Activated T-helper 1 cell treated with anti-CD3 and anti-CD28 coated beads, Interleukin-12 subunit alpha, Interleukin-12 subunit beta, Interleukin-2, Interleukin-4 antibody, amounts not matched to agents 30 ng/mL and 10 ng/mL and 1 ng/mL, durations not matched to agents 14 hours and 24 hours and 36 hours (primary cell): ENCODE measurements at places on chromosomes 16 and 17. TPM values are rescaled to one million over a fixed set of nuclear protein-coding genes. Genes with fewer than 3 reads are reported as not detected.

SLC25A19 gene
- total RNA-seq, result 119 and 126 TPM in 2 replicates

GRCh38 chr17:11935734-11936406 is 61.4 kb downstream of the ZNF18 start:
- no peaks in the 10 kb centered on the region for H3K36me3 ChIP-seq
- H3K27ac ChIP-seq, result no peak overlapping the region
- no peak overlapping the region for H3K4me3 ChIP-seq
- DNase-seq, result no peak

GRCh38 chr17:11205659-11206058 is 35.4 kb upstream of the SHISA6 start:
- no peaks in the 10 kb centered on the region for H3K27me3 ChIP-seq
- H3K4me1 ChIP-seq, result no peaks in the 10 kb centered on the region
- H3K36me3 ChIP-seq, result no peaks in the 10 kb centered on the region
- DNase-seq, result no peak

TP53TG3 gene
- not detected in 2 replicates for total RNA-seq

GRCh38 chr17:38864636-38865398 is 5.0 kb upstream of the LASP1 start:
- DNase-seq, result no peak
- H3K4me1 ChIP-seq, result peaks cover 23% of the 10 kb centered on the region
- no peak overlapping the region for H3K4me3 ChIP-seq

ZNF750 gene
- not detected in 2 replicates for total RNA-seq

GRCh38 chr17:42886283-42887176 is 14.1 kb upstream of the G6PC1 start:
- no peak for DNase-seq
- H3K4me1 ChIP-seq, result no peaks in the 10 kb centered on the region
- no peaks in the 10 kb centered on the region for H3K36me3 ChIP-seq
- H3K4me3 ChIP-seq, result no peak overlapping the region
- H3K27ac ChIP-seq, result no peak overlapping the region

DNA sequence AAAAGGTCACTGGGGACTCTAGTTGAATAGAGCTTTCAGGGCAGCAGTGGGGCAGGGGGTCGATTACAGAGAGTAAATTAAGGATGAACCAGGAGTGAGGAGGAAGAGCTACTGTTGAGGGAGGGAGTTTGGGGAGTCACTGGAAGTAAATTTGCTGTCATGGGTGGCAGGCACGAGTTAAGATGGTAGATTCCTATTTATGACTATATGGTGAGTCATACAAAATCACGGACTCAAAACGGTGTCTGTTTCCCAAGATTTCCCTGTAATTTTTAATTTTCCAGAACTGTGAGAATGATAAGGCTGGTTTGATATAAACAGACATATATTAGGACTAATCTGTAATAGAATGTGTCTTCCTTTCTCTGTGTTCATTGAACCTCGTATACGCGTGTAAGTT is 287.6 kb upstream of the GOT2 start:
- H3K4me1 ChIP-seq, result no peaks in the 10 kb centered on the region
- no peaks in the 10 kb centered on the region for H3K27me3 ChIP-seq
- H3K27ac ChIP-seq, result no peak overlapping the region
- H3K4me3 ChIP-seq, result no peak overlapping the region
- no peak for DNase-seq

DNA sequence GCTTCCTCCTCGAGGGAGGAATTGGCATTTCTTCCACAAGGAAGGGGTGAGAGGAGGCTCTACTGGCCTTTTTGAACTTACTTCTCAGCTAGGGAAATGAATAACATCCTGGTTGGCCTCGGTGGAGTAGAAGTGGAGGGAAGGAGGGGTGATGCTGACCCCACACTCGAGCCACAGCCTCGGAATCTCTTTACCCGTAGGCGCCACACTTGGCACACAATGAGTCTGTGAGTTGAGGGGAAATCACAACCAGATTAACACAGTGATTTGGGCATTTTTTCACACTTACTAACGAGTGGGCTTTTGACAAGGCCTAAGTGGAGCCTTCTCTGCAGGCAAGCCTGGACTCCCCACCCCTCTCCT is 47.3 kb upstream of the TBX2 start:
- H3K36me3 ChIP-seq, result no peaks in the 10 kb centered on the region
- no peak overlapping the region for H3K4me3 ChIP-seq
- no peaks in the 10 kb centered on the region for H3K27me3 ChIP-seq
- DNase-seq, result no peak
- H3K4me1 ChIP-seq, result no peaks in the 10 kb centered on the region

OVCA2 gene
- 43.9 and 44.0 TPM in 2 replicates for total RNA-seq

DNA sequence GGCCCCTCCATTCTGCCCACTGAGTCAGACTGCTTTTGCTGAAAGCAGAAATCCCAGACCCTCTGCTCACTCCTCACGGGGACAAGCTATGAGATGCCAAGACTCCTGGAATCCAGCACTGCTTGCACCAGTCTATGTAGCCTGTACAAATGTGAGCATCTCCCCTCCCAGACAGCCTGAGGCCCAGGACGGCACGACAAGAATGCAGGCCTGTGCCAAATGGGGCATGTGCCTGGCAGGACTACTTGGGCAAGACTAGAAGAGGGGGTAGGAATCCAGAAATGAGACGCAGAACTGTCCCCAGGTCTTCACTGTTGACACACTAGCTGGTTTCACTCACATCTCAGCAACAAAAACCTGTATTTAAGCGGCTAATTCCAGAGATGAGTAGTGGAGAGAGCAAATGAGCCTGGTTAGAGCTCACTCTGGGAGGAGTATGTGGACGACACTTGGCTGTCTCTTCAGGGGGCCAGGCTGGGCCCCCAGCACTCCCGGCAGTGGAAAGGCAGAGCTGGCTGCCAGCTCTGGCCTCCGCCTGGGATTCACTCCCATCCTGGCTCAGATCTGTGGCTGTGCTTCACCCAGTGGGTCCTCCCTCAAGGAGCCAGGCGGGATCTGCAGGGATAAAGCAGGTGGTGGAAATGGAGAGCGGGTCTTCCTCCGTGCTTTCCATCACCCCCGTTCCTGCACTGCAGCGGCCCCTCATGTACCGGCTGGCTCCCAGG is 2.9 kb upstream of the MYO1C start:
- H3K4me3 ChIP-seq, result no peak overlapping the region
- H3K36me3 ChIP-seq, result peaks cover under 1% of the 10 kb centered on the region
- H3K4me1 ChIP-seq, result peaks cover 10% of the 10 kb centered on the region

DNA sequence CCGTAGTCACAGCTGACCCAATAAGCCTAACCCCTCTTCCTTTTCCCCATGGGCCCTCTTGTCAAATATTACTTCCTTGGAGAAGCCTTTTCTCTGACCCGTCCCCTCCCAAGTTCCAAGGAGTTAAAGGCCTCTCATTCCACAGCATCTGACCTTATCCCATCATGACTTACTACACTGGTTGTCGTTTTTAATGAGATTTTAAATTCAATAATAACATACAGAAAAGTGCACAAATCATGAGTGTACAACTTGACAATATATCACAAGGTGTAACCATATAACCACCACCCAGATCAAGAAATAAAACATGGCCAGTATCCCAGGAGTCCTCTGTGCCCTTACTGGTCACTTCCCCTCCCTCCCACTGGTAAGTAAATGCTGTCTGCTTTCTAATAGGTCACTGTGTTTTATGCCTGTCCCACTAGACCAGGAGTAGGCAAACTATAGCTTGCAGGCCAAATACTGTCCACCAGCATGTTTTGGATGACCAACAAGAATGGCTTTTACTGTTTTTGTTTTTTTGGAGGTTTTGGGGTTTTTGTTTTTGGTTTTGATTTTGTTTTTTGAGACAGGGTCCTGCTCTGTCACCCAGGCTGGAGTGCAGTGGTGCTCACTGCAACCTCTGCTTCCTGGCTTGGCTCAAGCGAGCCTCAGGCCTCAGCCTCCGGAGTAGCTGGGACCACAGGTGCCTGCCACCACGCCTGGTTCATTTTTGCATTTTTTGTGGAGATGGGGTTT is 1.2 kb upstream of the FDXR start:
- peak overlapping the region; percentile 87 for H3K27ac ChIP-seq
- H3K4me1 ChIP-seq, result peaks cover 31% of the 10 kb centered on the region
- peaks cover 5% of the 10 kb centered on the region for H3K27me3 ChIP-seq
- peaks cover 12% of the 10 kb centered on the region for H3K36me3 ChIP-seq
- peak overlapping the region; percentile 89 for H3K4me3 ChIP-seq

ASB16 gene
- total RNA-seq, result 0.31 and 0.42 TPM in 2 replicates

DNA sequence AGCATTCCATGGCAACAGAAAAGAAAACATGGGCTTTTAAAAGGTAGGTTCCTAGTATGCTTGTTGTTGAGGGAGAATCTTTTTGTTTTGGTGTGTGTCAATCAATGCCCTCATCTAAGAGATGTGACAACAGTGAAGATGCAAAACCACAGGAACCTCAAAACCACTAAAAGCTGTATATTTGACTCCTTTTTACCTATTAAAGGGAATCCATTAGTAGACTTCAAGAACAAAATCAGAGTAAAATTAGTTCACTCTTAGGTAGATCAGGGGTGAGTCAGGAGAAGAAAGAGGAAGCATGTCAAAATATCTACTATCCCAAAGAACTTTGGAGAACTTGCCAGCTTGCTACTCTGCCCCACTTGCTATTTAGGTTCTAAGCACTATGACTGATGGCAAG is 89.1 kb downstream of the CDK5R1 start:
- H3K4me1 ChIP-seq, result peaks cover 9% of the 10 kb centered on the region
- H3K36me3 ChIP-seq, result no peaks in the 10 kb centered on the region
- no peak overlapping the region for H3K27ac ChIP-seq
- no peak overlapping the region for H3K4me3 ChIP-seq
- H3K27me3 ChIP-seq, result peaks cover 8% of the 10 kb centered on the region

GRCh38 chr17:14940108-14940937 is 324.8 kb downstream of the PMP22 start:
- H3K27me3 ChIP-seq, result no peaks in the 10 kb centered on the region
- H3K4me1 ChIP-seq, result no peaks in the 10 kb centered on the region
- H3K36me3 ChIP-seq, result no peaks in the 10 kb centered on the region
- no peak overlapping the region for H3K27ac ChIP-seq

GRCh38 chr17:45740553-45741330 is 43.4 kb upstream of the CRHR1 start:
- no peak overlapping the region for H3K4me3 ChIP-seq
- H3K36me3 ChIP-seq, result no peaks in the 10 kb centered on the region
- H3K27ac ChIP-seq, result peak overlapping the region; percentile 9
- H3K4me1 ChIP-seq, result no peaks in the 10 kb centered on the region
- DNase-seq, result no peak
- H3K27me3 ChIP-seq, result peaks cover 35% of the 10 kb centered on the region

GRCh38 chr17:42629411-42630009 is 20.0 kb downstream of the TUBG1 start:
- no peak overlapping the region for H3K4me3 ChIP-seq
- H3K36me3 ChIP-seq, result no peaks in the 10 kb centered on the region
- peaks cover 1% of the 10 kb centered on the region for H3K27me3 ChIP-seq
- no peak overlapping the region for H3K27ac ChIP-seq

PRSS27 gene
- 1.7 and 1.8 TPM in 2 replicates for total RNA-seq

CD79B gene
- 28.9 and 31.8 TPM in 2 replicates for total RNA-seq

DNA sequence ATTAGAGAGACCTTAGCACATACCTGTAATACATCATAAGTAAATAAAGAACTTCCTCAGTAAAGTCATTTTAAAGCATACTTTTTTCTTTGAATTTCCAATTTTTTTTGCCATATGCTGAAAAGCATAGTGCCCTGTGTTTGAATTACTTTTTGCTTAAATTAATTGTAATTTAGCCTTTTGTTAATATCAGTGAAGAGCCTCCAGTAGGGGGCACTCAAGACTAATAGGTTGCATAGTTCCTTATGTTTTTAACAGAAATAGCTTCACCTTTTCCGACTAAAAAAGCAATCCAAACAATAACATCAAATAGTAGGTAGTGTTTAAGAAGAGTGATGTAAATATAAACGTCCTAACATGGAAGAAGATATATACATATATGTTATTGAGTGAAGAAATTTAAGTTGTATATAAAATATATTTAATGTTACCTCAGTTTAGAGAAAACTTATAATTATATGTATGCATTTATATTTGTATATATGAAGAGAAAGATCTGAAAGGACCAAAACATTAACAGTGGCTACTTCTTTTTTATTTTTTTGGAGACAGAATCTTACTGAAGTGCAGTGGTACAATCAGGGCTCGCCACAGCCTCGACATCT is 18.6 kb downstream of the RAD51C start:
- H3K36me3 ChIP-seq, result peaks cover 32% of the 10 kb centered on the region
- no peak for DNase-seq
- no peak overlapping the region for H3K4me3 ChIP-seq
- H3K4me1 ChIP-seq, result peaks cover 18% of the 10 kb centered on the region
- no peaks in the 10 kb centered on the region for H3K27me3 ChIP-seq
- H3K27ac ChIP-seq, result no peak overlapping the region

ARL5C gene
- total RNA-seq, result not detected in 2 replicates

DNASE1L2 gene
- total RNA-seq, result 1.6 and 2.2 TPM in 2 replicates

TOM1L1 gene
- total RNA-seq, result 0.32 and 0.41 TPM in 2 replicates

DNA sequence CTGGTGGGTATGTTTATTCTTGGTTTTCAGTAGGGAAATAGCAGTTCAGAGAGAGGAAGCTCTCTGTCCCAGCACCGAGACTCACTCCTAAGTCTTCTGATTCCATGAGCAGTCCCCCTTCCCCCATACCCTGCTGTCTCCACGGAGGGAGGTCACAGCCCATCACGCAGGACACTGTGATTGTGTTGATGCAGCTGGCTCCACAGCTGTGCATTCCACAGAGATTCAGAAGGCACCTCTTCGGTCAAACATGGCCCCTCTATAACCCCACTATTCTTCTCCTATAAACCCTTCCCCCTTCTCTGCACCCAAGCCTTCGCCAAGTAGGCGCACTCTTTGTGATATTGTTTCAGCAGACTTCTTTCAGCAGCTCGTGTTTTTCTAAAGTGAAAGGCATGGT is 104.3 kb upstream of the HLF start:
- no peak overlapping the region for H3K27ac ChIP-seq
- H3K4me1 ChIP-seq, result peaks cover 5% of the 10 kb centered on the region
- no peaks in the 10 kb centered on the region for H3K36me3 ChIP-seq
- DNase-seq, result no peak
- peaks cover 3% of the 10 kb centered on the region for H3K27me3 ChIP-seq
- H3K4me3 ChIP-seq, result no peak overlapping the region

VTN gene
- total RNA-seq, result 0.31 and 0.34 TPM in 2 replicates

WFIKKN1 gene
- 0.34 and 0.44 TPM in 2 replicates for total RNA-seq

SLC13A2 gene
- not detected in 2 replicates for total RNA-seq

SLC52A1 gene
- 0.20 and 0.23 TPM in 2 replicates for total RNA-seq

MT1G gene
- 28.5 and 29.1 TPM in 2 replicates for total RNA-seq

C16orf74 gene
- total RNA-seq, result 0.17 TPM in 1 of 2 replicates, not detected in the other

DNA sequence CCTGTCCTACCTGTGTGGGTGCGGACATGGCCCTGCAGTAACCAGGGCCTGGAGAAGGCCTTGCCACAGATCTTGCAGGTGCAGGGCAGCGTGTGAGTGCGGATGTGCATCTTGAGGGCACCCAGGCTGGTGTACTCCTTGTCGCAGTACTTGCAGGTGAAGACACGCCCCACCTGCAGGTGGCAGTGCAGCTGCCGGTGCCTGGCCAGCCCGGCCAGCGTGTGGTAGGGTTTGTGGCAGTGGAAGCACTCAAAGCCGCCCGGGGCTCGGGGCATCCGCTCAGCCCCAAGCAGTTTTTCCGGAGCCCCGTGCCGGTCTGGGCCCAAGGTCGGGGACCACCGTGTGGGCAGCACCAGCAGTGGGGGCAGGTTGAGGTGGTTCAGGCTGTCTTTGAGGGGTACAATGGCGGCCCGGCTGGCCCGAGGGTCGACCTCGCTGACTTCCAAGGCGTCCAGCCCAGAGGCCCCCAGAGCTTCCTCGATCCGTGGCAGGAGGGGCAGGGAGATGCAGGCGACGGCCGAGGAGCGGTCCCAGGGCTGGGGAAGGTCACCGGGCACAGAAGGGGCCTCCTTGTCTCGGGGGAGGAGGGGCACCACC is 5.1 kb downstream of the SNAI3 start:
- peak overlapping the region; percentile 66 for H3K4me3 ChIP-seq
- peaks cover 3% of the 10 kb centered on the region for H3K27me3 ChIP-seq
- peak overlapping the region; percentile 89 for H3K27ac ChIP-seq
- H3K4me1 ChIP-seq, result peaks cover 33% of the 10 kb centered on the region
- H3K36me3 ChIP-seq, result peaks cover 5% of the 10 kb centered on the region
